ENCODE measurements at places on chromosomes 11 and 22.

DNA sequence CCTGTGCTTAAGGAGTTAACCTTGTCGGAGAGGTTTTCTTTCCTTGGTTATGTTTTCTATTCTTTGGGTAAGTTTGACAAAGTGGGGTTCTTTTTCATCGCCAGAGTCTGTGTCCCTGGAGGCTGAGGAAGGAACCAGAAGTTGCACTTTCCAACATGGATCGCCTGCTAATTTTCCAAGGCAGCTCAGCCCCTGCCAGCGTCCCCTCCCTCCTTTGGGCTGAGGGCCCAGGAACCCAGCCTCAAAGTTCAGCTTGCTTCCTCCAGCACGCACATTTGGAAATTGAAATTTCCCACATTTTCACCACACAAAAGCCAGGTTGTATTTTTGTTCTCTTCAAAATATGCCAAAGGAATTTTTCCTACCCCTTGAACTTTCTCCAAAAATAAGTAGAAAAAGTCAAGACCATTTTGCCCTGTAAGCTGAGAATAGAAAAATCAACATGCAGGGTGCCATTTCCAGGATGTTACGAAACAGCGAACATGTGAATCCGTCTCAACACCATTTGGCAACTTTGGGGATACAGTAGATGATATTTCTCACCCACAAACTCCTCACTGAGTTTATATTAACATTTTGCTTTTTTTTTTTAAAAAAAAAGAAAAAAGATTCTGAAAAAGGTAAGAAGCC, 343.5 kb downstream of the TENM4 start:
- no peak for DNase-seq

- DNase-seq: no peak
Measured at GRCh38 chr11:1356007-1356435, 33.7 kb upstream of the BRSK2 start.

GRCh38 chr11:18706330-18707243, 8.0 kb downstream of the TMEM86A start:
- DNase-seq: no peak

DNA sequence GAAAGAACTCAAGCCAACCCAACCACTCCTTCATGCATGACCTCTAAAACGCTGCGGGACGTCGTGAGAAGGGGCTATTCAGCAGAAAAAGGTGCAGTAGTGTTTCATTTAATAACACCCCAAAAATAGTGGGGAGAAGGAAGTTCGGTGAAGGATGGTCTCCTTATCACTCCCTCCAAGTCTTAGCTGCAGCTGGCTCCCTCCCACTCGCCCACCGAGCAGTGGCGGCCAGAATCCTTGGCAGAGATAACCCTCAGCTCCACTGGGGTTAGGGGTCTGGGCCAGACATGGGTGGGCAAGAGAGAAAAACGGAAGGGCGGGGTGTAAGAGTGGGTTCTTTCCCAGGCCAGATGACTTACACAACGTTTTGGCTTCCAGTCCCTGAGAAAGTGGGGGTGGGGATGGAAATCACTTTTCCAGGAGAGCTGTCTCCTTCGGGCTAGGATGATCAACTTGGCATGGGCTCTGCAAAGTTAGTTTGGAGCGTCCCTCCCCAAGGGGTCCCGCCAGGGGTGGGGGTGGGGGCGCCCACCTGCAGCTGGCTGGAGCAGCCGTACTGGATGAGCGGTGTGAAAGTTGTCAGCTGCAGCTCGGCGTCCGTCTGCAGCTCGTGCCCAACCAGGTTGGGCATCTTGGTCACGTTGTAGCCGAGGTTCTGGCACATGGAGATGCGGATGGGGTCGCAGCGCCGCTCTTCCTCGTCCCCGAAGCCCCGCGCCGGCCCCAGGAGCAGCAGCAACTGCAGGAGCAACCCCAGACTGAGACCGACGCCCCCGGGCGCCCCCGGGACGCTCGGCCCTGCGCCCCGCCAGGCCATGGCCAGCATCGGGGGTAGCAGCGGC, 705 bp downstream of the FZD4 start:
- DNase-seq: no peak

DNA sequence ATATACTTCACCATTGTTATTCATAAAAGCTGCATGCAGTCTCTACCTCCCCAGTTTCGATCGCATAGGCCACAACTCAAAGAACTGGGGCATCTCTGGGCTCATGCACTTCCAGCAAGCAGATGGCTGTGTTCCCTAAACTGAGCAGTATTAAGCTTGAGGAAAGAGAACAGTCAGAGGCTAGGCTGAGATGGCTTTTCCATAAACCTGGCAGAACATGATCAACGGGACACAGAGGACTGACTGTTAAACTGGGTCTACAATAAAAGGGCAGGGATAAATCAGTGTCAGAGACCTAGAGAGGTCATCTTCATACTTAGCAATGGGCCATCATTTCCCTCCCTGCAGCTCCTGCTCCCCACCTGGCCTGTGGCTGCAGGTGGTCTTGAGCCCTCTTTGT, 171.0 kb upstream of the NECTIN1 start:
- DNase-seq: no peak

DNA sequence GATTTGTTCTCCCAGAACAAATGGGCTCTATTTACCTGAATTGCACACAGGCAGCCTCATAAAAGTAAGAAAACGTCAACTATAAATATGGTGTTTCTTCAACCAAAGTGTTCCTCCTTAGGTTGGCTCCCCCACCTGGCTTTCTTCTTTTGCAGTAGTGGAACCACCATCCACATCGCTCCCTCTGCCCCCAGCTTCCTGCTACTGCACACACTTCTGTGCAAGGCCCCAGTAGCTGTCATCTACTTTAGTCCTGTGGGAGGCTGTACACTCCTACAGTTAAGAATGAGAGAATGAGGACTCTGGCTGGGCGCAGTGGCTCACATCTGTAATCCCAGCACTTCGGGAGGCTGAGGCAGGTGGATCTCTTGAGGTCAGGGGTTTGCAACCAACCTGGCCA, 89.5 kb downstream of the BMAL1 start:
- DNase-seq: no peak

DNA sequence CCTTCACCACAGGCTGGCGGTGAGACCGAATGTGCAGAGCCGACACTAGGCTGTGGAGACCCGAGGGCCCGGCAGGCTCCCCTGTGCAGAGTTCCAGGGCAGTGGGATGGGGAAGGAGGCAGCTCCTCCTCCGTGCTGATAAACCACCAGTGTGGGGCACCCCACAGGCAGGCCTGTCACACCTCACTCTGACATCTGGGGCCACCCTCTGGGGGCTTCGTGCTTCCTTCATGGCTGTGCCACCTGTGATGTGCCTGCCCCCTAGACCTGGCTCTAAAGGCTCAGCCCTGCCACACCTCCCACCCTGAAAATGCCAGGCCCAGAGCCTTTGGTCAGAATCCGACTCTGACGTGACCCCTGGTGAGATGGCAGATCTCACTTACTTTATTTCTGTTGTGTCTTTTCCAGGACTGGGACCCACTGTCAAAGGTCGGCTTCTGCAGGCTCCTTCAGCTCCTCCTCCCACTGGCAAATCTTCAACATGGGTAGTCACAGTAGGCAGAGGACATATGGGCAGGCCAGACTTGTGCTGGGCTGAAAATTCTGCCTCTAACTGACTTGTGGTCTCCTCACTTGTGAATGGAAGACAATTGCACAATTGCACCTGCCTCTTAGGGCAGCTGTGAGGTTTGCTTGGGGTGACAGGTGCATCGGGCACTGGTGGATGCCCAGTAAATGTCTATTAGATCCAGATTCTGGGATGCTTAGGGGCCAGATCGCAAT, 46.2 kb upstream of the TSKU start:
- DNase-seq: no peak

DNA sequence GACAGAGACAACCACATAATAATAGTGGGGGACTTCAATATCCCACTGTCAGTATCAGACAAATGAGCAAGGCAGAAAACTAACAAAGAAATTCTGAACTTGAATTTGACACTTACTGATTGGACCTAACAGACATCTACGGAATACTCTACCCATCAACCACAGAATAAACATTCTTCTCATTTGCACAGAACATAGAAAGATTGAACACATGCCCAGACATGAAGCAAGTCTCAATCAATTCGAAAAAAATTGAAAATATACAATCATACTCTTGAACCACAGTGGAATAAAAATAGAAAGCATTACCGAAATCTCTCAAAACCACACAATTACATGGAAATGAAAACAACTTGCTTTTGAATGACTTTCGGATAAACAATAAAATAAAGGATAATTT, 17.9 kb downstream of the RAB38 start:
- no peak for DNase-seq

GRCh38 chr22:48711669-48712068, 1116.0 kb downstream of the BRD1 start:
- no peak for DNase-seq

GRCh38 chr11:111329306-111330204, 31.2 kb downstream of the POU2AF3 start:
- no peak for DNase-seq

DNA sequence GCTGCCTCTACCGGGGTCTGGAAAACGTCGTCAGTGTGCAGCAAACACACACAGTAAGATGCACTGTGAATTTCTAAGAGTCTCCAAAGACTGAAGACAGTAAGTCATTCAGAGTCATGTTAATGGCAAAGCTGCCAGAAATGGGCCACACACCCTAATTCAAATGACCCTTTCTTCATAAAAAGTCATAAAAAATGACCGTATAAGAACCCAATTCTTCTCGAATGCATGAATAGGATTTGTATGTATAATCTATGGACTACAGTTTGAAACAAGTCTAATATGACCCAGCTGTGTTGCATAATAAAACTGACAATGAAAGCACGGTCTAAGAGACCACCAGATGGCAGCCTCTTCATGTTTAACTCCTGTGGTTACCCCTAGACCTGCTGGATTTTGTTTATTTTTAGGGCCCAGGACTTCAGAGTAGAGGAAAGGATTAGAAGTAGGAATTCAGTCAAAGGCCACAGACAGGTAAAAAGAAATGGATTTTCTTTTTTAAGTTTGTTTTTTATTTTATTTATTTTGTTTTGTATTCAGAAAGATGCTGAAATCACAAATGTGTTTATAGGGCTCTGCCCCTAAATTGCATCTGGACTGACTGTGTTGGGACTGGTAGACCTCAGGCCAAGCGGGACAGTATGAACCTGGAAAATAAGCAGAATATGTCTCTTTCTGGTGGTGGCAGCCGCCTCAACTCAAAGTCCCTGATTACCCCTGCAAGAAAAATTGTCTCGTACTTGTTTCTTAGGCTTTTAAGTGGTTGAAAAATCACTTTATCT, 32.1 kb upstream of the SLC5A12 start:
- DNase-seq: no peak

DNA sequence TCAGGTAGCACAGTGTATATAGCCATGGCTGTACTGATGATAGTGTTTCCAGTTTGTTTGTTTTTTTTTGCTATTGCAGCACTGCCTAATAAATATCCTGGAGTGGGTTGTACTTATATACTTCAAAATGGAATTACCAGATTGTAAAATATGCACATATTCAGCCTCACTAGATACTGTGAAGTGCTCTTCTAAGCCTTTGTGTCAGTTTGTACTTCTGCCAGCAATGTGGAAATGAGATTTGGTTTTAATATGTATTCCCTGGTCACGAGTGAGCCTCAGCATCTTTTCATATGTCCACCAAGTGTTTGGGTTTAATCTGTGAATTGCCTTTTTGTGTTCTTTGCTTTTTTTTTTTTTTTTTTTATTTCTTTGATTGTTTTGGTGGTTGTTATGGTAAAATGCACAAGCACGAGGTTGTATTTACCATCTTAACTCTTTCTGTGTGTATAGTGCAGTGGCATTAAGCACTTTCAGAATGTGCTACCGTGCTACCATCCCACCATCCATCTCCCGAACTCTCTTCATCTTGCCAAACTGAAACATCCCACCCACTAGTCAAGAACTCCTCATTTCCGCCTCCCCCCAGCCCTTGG, 34.9 kb downstream of the ST3GAL4 start:
- DNase-seq: no peak

- no peak for DNase-seq
Measured at GRCh38 chr11:3143136-3143880, 21.8 kb downstream of the OSBPL5 start.

DNA sequence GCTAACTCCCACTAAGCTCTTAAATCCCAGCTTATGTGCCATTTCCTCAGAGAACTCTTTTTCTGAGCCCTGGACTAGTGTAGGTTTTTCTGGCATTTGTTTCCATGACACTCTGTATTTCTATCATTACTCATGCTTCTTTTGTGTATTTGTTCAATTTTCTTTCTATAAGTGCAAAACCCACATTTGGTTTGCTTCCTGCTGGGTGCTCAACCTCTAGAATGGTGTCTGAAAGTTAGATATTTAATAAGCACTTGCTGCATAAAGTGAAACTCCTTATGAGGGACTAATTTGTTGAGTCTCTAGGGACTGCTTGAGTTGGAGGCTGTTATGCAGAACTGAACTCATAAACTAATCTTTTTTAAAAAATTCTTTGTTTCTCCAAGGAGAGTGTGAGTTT, 68.6 kb downstream of the SYT9 start:
- no peak for DNase-seq

- peak; percentile 76 for DNase-seq
Measured at GRCh38 chr22:42553475-42554361, at the start of gene SERHL2. Gene SERHL2 (plus strand): TSS chr22:42553956. CDS start chr22:42554021, 65 bp downstream.

DNA sequence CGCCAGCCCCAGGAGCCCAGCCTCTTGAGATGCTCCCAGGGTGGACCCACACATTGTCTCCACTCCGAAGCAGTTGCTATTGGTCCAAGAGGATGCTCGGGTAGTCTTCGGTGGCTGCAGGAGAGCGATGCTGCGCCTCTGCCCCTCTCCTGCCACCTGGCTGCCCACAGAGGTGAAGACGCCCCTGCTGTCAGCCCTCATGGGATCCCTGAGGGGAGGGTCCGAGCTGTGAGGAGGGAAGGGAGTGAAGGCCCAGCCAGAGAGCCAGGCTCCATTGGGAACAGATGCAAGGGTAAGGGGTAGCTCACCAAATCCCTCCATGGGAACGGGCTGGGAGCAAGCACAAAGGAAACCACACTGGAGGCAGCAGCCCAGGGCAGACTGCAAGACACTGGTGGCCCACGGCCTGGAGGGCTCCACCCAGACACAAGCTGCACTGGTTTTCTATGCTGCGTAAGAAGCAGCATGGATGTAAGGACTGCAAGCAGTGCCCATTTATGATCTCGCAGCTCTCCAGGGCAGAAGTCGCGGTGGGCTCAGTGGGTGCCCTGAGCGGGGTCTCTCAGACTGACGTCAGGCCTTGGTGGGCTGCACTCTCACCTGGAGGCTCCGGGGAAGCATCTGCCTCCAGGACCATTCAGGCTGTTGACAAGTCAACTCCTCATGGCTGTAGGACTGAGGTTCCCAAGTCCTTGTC, 15.7 kb downstream of the TSPAN32 start:
- no peak for DNase-seq

DNA sequence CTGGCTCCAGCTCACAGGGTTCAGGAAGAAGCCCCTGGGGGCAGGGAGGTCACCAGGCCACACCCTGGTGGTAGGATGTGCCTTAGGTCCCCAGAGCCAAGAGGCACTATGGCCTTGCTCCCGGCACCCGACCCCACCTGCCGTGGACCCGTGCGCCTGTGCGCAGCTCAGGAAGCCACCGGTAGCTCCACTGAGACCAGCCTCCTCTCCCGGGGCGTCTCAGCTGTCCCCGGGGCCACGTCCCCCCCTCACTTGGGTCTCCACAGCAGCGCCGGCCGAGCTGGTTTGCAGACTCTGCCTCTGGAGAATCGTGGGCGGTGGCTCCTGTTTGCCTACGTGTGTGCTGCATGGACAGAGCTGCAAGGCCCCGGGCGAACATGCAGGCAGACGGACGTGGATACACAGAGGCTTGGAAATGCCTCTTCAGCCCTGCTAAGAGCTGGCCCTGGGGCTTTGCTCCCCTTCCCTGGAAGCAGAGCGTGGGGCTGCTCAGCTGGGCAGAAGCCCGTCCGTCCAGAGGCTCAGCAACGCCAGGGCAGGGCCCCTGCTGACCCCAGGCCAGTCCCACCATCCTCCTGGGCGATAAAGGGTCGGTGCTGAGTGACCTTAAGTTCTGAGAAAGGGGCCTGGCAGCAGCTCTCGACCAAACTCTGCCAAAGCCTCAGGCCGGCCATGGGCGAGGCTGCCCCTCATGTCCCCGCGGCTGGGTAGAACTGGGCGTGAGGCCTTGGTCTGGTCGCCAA, 15.3 kb upstream of the MUC5B start:
- DNase-seq: no peak
